ENCODE measurements at places on chromosomes 7 and 10. TPM values are rescaled to one million over a fixed set of nuclear protein-coding genes. Genes with fewer than 3 reads are reported as not detected.

DNA sequence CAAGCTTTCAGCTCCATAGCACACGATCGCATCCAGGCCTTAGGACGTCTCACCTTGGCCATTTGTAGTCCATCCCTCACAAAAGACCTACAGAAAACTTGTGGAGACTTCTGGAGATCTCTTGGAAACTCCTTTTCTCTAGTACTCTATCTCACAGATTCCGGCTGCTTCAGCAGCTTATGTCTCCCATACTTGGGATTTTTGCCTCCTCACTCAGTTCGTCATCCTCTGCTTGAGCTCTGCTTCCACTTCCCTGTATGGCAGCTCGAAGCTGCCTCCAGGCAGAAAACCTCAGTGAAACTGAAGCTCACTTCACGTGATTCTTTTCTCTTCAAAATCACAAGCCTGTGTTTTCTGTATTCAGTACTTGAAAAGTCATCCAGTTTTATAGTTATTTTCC, 178.7 kb upstream of the GDF10 start:
- no peak for DNase-seq

GRCh38 chr7:23662124-23662983, 17.6 kb upstream of the FAM221A start:
- peak; percentile 31 for DNase-seq

GRCh38 chr10:96243296-96243695, 28.1 kb downstream of the BLNK start:
- DNase-seq: no peak

AASS gene
- total RNA-seq: 18.9 TPM

ECHS1 gene
- 108 TPM for total RNA-seq

DNA sequence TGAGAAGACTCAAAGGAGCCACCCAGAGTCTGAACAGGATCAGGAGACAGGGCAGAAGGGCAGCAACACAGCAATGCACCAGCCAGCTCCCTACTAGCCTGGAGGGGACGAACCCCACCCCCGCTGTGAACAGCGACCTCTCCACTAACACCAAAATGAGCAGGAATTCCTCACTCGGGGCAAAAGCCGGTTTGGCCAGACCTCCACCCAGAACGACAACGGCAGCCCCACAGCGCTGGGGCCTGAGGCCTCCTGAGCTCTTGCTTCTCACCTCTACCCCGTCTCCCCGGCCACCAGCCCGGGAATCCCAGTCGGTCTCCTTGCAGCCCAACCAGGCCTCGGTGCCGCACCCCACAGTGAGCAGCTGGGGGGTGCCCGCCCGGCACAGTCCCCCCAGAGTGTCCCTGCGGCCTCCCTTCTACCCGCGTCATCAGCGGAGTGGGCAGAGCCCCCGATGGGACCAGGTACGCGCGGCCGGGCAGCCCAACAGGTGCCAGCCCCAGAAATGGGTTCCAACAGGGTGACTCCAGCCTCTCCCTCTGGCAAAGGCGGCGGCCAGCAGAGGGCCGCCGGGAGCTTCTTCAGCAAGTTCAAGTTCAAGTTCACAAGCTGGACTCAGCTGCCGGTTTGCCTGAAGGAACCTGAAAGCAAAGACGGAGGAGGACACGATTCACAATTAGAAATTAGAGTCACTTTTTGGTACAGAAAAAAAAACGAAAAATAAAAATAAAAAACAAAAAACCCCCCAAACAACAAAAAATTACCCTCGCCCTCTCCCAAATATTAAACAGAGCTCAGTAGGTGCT, 129.0 kb downstream of the MARCHF5 start:
- DNase-seq: no peak

DNA sequence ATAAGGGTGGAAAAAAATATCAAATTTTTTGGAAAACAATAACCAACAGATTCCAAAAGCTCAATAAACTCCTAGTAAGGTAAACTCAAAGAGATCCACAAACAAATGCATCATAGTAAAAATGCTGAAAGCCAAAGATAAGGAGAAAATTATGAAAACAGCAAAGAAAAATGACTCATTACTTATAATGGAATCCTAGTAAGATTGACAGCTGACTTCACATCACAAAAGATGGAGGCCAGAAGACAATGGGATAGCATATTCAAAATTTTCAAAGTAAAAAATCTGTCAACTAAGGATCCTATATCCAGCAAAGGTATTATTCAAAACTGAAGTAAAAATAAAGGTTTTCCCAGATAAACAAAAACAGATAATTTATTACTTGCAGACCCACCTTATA, 183.4 kb upstream of the VIPR2 start:
- no peak for DNase-seq

FFAR4 gene
- total RNA-seq: not detected

OLAH gene
- total RNA-seq: not detected

GRCh38 chr7:94394437-94395140, at the start of gene COL1A2:
Gene COL1A2 (plus strand): TSS chr7:94394895. CDS start chr7:94395032, 137 bp downstream.
- DNase-seq: peak; percentile 42

DNA sequence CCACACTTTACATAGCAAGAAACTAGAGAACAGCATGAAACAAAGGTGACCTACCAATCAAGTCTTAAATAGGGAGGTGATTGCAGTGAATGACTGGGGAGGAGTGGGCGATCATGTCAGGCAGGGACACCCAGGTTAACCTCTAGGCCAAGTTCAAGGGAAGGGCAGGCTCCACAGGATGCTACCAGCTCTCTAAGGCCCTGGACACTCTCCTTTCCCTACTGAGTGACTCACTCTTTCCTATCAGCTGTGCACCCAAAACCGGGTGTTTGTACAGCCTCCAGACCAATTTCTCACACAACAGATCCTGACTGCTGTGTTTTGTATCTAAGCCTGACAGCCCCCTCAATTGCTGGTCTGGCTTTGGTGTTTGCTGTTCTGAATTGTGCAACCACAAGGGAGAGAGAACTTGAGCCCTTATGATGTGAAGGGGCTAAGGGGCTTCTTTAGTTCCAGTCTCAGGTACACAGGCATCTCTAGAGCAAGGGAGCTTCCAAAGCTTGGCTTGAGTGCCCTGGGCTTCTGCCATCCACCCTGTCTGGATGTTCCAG, 107.8 kb downstream of the TBXAS1 start:
- peak; percentile 57 for DNase-seq

GHRHR gene
- total RNA-seq: not detected

- DNase-seq: no peak
Observed at GRCh38 chr7:102313997-102314780, 27.5 kb downstream of the SH2B2 start.

GRCh38 chr7:25846722-25847121, 305.3 kb upstream of the NFE2L3 start:
- DNase-seq: peak; percentile 39

EMX2 gene
- 0.81 TPM for total RNA-seq

WAC gene
- 66.9 TPM for total RNA-seq

PLXNA4 gene
- total RNA-seq: 0.36 TPM

- DNase-seq: no peak
Observed at GRCh38 chr10:29240986-29241660, 47.7 kb upstream of the LYZL1 start.

DNA sequence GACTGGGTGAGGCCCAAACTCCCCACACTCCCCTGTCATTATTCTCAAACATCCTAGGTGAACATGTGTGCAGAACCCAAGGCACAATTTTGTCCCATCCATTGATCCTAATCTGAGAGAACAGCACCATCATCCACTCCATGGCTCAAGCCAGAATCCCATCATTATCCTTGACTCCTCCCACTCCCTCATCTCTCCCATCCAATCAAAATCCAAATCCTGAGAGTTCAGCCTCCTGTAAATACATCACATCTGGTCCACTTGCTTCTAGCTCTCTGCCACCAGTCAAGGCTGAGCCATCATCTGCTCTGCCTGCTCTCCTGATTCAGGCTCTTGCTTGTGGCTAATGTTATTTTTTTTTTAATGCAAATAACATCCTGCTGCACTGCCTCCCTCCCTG, 75.9 kb upstream of the SLF2 start:
- DNase-seq: no peak

DNA sequence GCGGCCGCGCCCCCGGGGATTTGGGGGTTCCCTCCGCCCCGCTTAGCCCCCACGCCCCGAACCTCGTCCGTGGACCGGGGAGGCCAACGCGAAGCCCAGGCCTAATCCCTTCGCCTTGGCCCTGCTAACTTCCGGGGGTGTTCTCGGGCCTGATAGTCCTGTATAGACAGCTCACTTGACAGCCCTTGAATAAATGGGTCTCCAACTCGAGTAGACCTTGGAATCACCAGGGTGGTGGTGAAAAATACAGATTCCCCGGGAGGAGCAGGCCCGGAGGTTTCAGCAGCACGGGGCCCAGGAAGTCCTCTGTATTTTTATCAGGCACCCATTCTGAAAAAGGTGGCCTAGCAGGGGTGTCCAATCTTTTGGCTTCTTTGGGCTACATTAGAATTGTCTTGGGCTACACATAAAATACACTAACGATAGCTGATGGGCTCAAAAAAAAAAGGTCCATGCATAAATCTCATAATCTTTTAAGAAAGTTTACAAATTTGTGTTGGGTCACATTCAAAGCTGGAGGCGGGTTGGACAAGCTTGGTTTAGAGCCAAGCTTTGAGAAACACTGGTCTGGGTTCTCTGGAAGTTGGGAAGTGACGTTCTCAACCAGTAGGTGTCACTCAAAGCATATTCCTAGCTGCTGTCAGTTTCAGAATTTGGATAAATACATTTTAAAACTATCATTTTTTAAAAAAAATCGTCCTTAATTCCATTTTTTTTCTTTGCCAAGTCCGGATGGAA, 221.7 kb downstream of the PHTF2 start:
- DNase-seq: peak; percentile 85

DNA sequence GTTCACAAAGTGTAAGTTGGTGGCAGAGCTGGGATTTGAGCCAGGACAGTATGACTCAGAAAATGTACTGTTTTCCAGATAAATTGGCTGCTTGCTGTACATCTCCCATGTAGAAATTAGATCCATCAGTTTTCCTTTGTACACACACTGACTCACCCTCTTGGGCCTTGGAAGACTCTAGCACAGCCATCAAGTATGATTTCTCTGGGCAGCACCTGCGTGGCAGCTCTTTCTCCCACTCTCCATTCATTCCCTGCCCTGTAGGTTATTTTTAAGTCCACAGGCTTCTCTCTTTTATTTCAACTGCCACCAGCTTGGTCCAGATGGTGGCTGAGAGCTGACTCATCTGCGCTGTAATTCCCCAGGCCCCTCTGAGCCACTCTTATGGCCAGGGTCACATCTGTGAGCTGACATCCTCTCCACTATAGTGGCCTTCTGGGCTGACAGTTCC, 28.3 kb upstream of the SDK1 start:
- DNase-seq: peak; percentile 98

- DNase-seq: no peak
Observed at GRCh38 chr7:46565253-46566096, 644.4 kb upstream of the IGFBP3 start.

OR2A5 gene
- not detected for total RNA-seq

GPR37 gene
- 1.3 TPM for total RNA-seq

GRCh38 chr7:135768467-135768866, 19.9 kb upstream of the FAM180A start:
- DNase-seq: no peak

- DNase-seq: no peak
Observed at GRCh38 chr7:44058759-44059218, 6.6 kb downstream of the PGAM2 start.

MICALL2 gene
- total RNA-seq: 21.2 TPM

DNA sequence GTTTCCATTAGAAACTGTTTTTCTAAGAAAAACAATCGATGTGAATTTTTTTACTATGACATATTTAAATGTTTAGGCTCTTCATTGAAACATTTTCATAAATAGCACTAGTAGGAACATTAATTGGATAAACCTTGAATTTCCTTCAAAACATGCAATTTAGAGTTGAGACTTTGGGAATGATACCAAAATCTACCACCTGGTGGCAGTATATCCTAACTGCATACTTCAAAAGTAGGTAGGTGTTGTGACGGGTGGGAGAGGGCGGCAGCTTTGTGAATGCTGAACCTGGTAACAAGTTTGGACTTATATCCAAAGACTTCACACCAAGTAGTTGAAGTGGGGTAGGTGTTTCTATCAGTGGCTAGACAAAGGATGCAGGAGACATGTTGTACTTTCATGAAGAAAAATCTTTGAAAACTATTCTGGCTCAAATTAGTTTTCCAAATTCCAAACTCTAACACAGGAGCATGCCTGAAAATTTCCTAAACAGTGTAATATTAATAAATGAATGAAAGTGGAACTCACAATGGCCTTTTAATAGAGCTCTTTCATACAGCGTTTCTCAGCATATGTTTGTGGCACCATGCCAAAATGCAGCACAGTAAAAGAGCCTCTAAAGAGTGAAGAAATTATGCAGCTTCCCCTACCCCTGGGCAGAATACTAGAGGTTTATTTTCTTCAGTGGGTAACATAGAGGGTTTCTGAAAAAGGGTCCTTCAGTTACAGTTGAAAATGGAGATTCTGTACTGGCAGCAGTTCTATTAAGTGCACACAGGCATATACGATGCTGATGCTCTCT, 201.0 kb upstream of the TPK1 start:
- peak; percentile 28 for DNase-seq

NOS3 gene
- total RNA-seq: 0.74 TPM

DNA sequence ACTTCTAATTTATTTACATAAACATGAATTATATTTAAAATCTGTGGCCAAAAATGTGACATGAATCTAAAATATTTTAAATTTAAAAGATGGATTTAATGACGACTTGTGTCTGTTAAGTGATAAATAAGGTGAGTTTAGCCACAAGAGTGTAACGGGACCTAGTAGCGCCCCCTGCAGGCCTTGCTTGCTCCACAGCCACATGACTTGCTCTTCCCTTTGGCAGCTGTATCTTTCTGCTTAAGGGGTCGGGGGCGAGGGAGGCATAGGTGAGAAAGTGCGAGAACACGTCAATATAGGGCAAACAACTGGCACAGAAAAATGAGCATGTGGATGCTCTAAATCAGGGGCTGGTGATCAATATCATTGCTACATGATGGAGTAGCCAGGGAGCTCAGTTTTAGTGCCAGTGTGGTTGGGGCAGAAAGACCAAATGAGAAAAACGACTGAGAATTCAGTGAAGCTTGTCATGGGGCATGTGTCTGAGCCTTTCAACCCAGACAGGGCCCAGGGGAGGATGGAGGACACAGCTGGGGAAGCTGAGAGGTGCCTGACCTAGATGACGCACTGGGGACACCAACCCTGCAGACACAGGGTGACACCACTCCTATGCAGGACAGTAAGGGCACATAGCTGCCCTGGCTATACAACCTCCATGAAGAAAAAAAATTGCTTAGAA, 49.8 kb downstream of the PAXIP1 start:
- DNase-seq: peak; percentile 49

GRCh38 chr10:122853665-122854313, 8.1 kb upstream of the CUZD1 start:
- no peak for DNase-seq

- no peak for DNase-seq
Observed at GRCh38 chr10:623477-624311, 65.8 kb downstream of the DIP2C start.

ZNF117 gene
- total RNA-seq: 7.9 TPM

DNA sequence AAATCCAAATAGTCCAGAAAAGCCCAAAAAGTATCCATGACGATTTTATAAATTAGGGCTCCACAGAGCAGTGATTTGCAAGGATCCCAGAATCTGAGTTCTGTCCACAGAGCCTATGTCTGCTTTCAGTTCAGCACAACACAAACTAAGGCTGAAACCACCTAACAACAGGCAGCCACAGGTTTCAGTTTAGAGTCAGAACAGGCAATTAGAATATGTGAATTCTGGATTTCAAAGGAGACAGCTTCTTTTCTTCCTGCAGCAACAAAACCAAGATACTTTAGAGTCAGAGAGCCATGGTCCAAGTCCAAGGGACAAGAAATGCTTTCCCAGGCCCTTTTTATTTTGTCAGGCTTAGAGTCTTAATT, 23.6 kb downstream of the IFIT3 start:
- peak; percentile 46 for DNase-seq

GRCh38 chr7:47100148-47100816, 481.6 kb downstream of the TNS3 start:
- no peak for DNase-seq

EIF5AL1 gene
- total RNA-seq: 0.72 TPM

CLDN4 gene
- total RNA-seq: 31.4 TPM

SPRN gene
- total RNA-seq: not detected
